ENCODE measurements at places on chromosomes 12 and 14. TPM values are rescaled to one million over a fixed set of nuclear protein-coding genes. Genes with fewer than 3 reads are reported as not detected.

RD3L gene
- total RNA-seq: not detected

LRFN5 gene
- 30.9 TPM for total RNA-seq

ACOT6 gene
- 0.11 TPM for total RNA-seq

LRRIQ1 gene
- total RNA-seq: 8.8 TPM

VDR gene
- total RNA-seq: 0.17 TPM

ACVRL1 gene
- total RNA-seq: 8.4 TPM

ZBTB42 gene
- total RNA-seq: 0.99 TPM

AQP2 gene
- not detected for total RNA-seq

PNN gene
- total RNA-seq: 29.8 TPM

CABP1 gene
- 3.5 TPM for total RNA-seq

GTF2H3 gene
- 31.6 TPM for total RNA-seq

EFS gene
- total RNA-seq: 26.5 TPM
